AML-193 (cell line): ENCODE measurements at places on chromosomes 16 and 17.

DNA sequence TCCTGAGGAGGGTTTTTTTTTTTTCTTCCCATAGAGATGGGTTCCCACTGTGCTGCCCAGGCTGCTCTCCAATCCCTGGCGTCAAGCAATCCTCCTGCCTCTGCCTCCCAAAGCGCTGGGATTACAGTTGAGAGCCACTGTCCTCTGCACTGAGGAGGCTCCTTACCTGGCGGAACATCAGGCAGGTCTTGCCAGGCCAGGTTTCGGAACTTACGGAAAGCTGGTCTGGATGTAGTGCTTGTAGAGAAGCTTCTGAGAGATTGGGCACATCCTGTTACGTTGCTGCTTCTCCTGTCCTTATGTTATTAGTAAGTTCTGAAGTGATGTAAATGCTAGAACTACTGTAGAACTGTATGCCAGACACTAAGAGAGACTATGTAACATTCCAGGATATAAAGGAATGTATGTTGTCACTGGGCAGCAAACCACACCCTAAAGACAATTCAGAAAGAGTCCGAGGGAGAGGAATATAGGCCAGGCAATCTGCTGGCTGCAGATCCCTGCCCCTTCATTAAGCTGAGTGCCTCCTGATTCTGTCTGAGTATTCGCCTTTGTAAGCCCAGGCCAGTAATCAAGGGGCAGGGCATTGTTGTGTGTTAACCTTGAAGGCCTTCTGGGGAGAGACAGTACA lies 21.1 kb downstream of the ETV4 start:
- DNase-seq = no peak

- no peak for DNase-seq
Measured at GRCh38 chr17:48444516-48445247, 14.7 kb upstream of the SKAP1 start.

DNA sequence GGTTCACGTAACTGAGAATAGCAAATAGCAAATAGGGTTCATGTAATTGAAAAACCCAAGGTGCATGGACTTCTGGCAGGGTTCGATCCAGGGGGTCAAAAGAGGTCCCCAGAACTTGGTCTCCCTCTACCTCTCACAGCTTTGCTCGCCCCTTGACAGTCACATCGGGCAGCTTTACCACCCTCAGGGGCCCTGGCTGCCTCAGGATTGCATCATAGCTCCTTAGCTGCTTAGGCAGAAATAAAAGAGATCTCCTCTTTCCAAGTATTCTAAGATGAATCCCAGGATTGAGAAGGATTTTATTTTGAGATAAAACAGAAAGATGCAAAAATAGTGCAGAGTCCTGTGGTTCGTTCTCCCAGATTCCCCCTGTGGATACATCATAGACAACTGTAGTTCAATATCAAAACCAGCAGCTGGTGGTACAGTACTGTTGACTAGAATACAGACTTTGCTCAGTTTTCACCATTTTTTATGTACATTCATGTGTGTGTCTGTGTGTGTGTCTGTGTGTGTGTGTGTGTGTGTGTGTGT lies 12.8 kb downstream of the ADGRG3 start:
- peak; percentile 17 for DNase-seq

DNA sequence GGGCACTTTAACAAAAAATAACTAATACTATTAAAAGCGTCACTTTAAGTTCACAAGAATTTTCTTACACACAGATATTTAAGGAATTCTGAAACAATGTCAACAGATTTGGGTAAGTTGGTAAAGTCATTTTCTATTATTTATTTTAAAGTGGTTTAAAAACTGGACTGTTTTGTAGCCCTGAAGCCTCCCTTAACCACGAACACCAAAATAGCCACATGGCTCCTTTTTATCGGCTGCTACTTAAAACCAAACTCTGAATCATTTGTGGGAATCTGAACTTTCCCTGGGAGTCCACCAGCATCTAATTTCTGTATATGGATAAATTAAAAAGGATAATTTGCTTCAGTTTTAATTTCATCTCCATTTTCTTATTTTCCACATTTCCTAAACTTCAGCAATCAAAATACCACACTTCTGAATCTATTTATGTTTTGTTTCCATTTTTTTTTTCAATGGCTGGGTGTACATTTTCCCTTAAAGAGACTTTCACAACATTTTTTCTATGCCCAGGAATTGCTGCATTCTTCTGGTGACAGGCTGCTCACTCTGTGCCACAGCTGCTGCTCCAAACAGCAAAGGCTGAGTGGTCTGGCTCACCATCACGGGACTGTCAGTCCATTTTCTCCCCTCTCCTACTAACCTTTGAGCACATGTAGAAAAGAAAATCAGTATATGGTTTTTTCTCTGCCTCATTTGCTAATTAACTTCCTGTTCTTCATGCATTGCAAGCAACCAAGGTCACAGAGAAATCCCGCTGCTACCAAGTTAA lies 255.5 kb upstream of the KCNJ16 start:
- no peak for DNase-seq

GRCh38 chr16:86497551-86498021 lies 12.7 kb upstream of the FOXF1 start:
- no peak for DNase-seq

DNA sequence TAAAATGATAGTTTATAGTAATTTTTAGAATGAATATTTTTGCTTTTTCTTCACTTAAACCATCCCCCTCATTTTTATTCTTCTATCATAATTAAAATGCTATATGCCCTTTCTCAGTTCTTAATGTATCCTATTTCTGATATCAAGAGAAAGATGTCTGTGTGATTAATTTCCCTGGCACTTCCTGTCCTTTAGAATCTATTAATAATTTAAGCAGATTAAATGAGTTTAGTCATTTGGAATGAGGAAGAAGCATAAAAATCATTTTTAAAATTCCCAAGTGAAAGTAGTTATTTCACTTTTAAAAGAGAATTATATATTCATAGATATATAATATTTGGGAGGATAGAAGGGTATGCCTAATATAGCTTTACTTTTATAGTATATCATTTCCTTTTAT lies 27.8 kb upstream of the CDR2 start:
- no peak for DNase-seq

DNA sequence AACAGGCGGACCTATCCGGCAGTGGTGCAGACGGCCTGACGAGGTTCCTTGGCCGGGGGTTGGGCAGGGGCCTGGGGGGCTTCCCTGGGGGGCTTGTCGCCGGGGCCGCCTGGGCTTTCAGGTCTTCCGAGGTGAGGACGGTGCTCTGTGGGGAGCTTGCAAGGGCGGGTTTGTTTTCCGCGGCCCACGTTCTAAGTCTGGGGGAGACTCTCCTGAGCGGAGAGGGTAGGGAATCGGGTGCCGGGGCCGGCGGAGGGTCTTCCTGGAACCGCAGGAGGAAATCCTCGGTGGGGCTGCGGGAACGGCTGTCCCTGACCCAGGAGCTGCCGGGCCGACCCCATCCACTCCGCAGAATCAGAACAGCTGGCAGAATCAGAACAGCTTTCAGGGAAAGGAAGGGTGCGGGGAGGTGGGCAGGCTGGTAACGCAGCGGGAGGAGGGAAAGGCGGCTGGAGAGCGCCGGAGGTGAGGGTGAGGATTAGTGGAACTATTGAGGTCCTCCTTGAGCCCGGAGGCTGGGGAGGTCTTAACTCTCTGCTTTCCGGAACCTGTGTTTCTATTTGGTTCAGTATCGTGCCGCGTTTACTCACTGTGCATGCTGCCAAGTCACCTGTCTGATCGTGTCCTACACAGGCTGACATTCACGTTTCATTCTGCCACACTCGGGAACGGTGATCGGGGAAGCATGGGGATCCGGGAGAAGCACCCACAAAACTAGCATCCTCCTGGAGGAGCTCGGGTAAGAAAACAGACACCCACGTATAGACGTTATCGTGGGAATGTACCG lies 28.9 kb downstream of the CPSF4L start:
- DNase-seq = peak; percentile 48

GRCh38 chr17:74737299-74738050 lies 419 bp downstream of the RAB37 start:
- peak; percentile 67 for DNase-seq

- DNase-seq = no peak
Measured at GRCh38 chr17:4105232-4105631, 37.6 kb downstream of the ZZEF1 start.

GRCh38 chr17:47230864-47231263 lies 21.7 kb downstream of the MYL4 start:
- no peak for DNase-seq

DNA sequence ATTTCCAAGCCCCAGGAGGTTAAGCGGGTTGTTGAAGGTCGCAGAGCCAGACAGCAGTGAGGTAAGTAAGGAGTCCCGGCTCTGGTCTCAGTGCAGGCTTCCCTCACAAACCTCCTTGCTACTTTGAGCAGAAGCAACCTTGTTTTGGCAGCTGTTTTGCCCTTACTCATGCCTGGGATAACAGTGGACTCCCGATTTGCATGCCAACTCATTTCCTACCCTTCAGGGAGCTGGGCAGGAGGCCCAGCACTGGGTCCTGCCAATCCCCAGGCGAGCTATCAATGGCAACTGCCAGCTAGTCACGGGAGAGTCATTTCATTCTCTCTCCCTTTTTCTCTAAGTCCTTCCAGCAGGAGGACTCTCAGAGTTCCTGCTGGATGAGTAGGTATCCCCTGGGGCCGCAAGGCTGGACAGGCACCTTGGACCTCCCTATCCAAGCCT lies 72.0 kb upstream of the KSR1 start:
- DNase-seq = no peak

DNA sequence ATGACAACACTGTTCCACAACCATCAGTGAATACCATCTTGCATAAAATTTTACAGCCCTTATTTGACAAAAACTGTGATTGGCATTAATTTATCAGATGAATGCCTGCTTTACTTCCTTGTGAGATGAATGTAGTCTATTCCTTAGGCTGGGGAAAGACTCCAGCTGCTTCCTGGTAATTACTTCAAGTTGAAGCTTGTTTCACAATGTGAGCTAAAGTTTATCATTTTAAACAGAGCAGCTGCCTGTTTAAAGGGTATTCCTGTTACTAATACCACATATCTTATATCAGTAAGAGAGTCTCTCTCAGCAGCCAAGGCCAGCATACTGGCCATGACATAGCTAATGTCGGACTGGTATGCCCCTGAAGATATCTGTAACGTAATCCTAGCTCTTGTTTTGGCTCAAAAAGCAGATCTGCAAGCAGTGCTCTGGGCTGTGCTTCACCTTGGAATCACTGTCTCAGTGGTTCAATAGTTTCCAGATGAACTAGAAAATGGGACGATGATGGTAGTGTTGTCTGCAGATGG lies 13.2 kb upstream of the ARL2BP start:
- DNase-seq = no peak

DNA sequence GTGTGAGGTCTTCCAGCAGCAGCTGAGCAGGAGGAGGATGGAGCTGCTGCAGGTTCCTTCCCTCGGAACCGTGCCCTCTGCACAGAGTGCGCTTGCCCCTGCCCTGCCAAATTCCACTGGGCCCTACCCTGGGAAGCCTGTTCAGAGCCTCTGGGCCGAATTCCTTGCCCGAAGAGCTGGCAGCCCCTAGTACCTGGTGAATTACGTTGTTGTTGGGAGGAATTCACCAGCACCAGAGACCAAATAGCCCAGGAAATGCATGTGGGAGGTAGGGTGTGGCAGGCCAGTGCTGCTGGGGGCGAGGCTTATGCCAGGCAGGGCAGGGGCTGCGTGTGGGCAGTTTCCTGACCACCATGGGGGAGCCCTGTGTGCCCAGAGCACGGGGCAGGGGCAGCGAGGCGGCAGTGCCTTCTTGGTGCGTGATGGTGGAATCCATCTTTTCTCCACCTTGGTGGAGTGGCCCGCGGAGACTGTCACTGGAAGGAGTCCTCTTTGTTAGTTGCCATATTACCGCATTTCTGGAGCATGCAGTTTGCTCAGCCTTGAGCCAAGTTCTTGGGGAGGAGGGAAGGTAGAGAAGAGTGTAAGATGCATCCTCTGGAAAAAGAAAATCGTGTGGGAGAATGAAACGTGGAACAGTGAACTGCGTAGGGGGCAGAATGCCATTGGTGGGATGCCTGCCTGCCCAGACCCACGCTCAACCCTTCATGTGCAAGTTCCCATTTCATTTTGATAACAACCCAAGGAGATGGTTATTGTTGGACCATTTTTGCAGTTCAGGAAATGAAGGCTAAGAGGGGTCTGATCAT lies 2.3 kb downstream of the MRC2 start:
- no peak for DNase-seq

- DNase-seq = no peak
Measured at GRCh38 chr16:83475108-83475507, 332.7 kb upstream of the HSBP1 start.

DNA sequence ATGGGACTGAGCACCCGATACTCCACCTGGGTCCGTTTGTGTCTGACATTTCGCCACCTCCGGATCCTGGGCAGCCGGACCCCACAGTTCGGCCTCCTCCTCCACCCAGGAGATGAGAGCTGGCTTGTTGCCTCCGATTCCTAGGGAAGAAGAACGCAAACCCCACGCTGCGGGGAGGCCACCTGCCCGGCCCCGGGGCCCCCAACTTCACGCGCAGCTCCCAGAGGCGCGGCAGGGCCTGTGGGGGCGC lies 542 bp downstream of the ZNF764 start:
- no peak for DNase-seq

DNA sequence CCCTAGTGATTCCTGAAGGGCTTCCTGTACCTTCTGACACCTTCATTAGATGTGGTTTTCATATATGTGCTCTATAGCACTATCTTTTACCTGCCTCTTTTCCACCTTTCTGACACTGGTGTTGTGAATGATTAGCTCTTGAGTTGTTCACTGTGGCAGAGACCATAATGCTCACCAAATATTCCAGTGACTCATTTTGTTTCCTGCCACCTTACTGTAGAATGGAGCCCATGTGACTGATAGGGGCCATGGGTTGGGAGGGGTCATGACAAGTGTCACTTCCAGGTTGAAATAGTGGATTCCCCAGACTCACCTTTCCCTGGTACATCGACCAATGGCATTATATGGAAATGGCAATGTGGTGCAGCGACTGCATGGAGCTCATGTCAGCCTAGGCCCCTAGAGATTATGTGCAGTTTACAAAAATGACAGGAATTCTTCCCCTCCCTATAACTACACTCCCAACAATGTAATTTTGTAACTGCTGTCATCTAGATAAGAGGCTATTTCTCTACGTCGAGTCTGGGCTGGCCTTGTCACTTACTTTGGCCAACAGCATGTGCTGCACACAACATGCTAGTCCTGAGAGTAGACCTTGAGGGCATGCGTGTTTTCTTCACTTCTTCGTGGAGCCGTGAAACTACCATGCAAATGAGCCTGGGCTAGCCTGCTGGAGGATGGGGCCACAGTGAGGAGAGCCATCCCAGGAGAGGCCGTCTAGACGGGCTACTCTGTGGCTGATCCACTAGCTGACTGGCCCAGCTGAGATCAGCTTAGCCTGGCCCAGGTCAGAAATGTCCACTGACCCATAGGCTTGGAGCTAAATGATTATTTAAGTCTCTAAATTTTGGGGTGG lies 409.5 kb downstream of the CA10 start:
- no peak for DNase-seq

GRCh38 chr17:17609121-17609520 lies 17.6 kb upstream of the PEMT start:
- DNase-seq = no peak

DNA sequence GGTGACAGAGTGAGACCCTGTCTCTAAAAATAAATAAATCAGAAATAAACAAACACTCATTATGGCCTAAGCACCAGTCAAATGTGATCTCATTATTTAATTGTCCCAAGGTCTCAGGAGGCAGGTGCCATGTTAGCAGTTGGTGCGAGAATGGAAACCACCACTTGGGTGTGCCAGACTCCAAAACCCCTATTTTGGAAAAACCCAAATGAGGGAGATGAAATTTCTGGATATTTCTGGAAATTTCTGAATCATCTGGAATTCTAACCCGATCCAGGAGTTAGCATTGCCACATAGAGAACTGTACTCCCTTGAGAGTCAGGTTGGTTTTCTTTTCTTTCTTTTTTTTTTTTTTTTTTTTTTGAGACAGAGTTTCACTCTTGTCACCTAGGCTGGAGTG lies 264.0 kb downstream of the XYLT1 start:
- DNase-seq = no peak

GRCh38 chr16:48448841-48449481 lies 63.7 kb upstream of the SIAH1 start:
- DNase-seq = no peak
